ENCODE measurements at places on chromosomes 3 and 15. TPM values are rescaled to one million over a fixed set of nuclear protein-coding genes. Genes with fewer than 3 reads are reported as not detected.

Gene LIPC
- polyA plus RNA-seq: 0.24 TPM

Gene WDR93
- 0.37 TPM for polyA plus RNA-seq

Gene EPM2AIP1
- polyA plus RNA-seq: 20.8 TPM

Gene MAGEL2
- polyA plus RNA-seq: 0.51 TPM

Gene CFAP91
- polyA plus RNA-seq: 12.9 TPM

Gene CELF6
- polyA plus RNA-seq: 24.1 TPM

Gene ARHGEF3
- polyA plus RNA-seq: 33.9 TPM

Gene AADACL2
- not detected for polyA plus RNA-seq

Gene GOLGA6B
- not detected for polyA plus RNA-seq

Gene MAP1A
- 10.0 TPM for polyA plus RNA-seq

Gene ZNF620
- 2.6 TPM for polyA plus RNA-seq

Gene SEMA6D
- 1.4 TPM for polyA plus RNA-seq

Gene C3orf22
- not detected for polyA plus RNA-seq
